Activated CD8-positive, alpha-beta memory T cell treated with anti-CD3 and anti-CD28 coated beads, Interleukin-2, amount 10 ng/mL, durations not matched to agents 7 days and 5 days (primary cell): ENCODE measurements at places on chromosomes 6 and 20.

GRCh38 chr20:35669681-35670080 is 5.0 kb upstream of the CPNE1 start:
- peak; percentile 25 for DNase-seq

- DNase-seq = no peak
These were observed 82.8 kb downstream of the COL9A1 start for GRCh38 chr6:70219943-70220613.

GRCh38 chr6:17015144-17015543 is 86.7 kb upstream of the STMND1 start:
- peak; percentile 55 for DNase-seq

GRCh38 chr20:60053125-60053817 is 95.0 kb downstream of the CDH26 start:
- no peak for DNase-seq

- DNase-seq = no peak
These were observed 176.2 kb upstream of the SASH1 start for GRCh38 chr6:148166339-148166968.

GRCh38 chr6:23783901-23784300 is 342.1 kb upstream of the NRSN1 start:
- no peak for DNase-seq

GRCh38 chr6:55499591-55499990 is 79.4 kb downstream of the HMGCLL1 start:
- DNase-seq = no peak

- no peak for DNase-seq
These were observed 54.2 kb downstream of the MAP3K5 start for GRCh38 chr6:136737871-136738691.

DNA sequence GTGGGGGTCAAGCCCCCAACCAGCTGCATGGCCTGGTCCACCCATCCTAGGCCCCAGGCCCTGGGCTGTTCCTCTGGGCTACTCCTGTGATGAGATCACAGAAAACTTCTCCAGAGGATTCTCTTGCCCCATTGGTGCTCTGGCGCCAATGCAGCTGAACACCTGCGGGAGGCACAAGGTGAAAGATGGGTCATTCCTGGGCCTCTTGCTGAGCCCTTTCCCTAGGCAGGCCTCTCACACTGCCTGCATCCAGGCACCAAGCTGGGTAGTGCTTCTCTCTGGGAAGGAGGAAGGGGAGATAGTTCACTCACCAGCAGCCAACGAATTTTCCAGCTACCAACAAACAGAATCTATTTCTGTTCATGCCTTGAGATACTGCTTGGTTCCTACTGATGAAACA is 142.1 kb downstream of the PXDC1 start:
- peak; percentile 35 for DNase-seq

DNA sequence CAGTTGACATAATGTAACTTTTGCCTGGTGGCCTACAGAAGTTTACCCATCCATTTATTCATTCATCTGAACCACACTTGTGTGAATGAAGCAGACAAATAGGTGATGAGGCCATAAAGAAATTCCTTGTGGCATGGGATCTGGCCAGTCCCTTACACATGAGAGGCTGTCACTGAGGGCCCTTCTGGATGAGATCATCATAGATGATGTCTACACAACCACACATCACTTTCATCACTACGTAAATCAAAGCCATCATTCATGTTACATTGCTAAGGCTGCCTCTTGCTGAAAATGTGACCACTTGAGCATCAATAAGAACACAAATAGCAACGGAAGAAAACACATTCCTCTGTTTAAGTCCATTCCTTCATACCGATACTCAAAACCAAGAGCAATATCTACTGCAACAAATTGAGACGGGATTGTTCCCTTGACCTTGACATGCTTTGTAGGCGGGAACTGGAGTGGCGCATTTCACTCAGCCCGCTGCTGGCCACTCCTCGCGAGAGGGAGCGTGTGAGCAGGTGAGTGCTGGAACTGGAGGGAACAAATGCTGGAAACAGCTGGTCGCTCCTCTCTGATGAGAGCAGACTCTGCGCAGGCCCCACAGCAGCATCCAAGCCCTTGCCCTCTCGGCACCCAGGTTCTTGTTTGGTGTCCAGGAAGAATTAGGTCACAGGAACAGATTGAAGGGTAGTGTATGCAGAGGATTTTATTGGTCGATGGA is 49.3 kb downstream of the FAM50B start:
- DNase-seq = no peak

DNA sequence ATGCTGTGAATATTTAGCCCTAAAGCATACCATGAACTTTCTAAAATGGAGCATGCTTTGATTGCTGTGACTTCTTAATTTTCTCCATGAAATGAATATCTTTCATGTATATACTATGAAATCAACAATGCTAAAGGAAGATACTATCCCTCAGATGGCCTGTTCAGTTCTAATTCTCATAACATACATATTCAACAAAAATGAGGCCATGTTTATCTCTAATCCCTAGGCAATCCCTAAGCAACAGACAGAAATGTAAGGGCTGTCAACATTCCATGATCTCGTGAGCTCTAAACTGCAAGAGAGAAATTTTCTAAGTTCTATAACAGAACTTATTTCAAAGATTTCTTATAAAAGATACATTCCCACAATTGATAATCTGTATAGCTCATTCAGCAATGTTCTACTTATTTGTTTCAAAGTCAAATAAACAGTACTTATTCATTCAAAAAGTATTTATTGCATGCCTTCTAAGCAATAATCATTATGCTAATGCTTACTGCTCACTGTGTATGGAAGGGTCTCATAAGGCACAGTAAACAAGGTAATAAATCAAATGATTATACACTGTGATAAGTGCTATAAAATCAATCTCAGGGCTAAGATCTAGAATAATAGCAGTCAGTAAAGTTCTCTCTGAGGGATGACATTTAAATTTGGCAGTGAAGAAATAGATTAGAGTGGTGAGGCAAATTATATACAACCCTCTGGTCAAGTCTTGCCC is 492.9 kb downstream of the PHF3 start:
- DNase-seq = no peak

DNA sequence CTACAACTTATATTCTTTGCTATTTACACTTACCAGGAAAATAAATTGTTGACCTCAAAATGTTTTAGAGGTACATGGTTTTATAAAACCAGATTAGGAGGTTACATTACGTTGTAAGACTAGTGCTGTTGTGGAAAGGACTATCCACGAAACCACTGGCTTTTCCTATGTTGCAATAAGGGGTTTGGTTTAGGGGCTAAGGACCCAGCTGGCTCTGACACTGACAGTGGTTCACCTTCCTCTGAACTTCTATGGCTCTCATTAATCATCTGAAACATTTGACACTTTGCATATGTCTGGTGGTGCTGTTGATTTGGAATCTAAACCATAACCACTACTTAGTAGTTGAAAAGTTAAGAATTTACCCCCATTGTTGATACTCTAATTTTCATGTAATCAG is 186.7 kb downstream of the NKAIN2 start:
- no peak for DNase-seq

- no peak for DNase-seq
These were observed 2.8 kb upstream of the NXT1 start for GRCh38 chr20:23347791-23348190.

- DNase-seq = no peak
These were observed 244.8 kb upstream of the FAM83B start for GRCh38 chr6:54601600-54602300.

DNA sequence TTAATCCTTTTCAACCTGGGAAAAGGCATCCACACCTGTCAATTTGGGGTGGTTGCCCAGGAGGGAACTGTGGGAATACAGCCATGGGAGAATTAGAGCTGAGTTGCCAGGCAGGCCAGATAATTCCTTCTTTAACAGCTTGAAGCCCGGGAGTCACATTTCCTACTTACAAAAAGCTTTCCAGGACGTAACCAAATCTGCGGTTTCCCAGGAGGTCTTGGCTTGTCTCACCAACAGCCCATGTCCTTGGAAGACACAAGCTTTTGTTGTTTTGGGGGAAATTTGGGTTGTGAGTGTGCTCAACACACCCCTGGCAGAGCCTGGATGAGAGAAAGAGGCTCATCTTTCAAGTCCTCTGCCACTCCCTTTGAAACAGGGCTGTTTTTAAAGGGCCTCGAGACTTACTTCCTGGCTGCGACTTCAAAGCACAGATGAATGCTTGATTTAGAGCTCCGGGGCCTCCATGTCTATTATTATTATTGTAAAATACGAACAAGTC is 465.9 kb upstream of the BTBD3 start:
- no peak for DNase-seq

- no peak for DNase-seq
These were observed 51.1 kb downstream of the L3MBTL3 start for GRCh38 chr6:130069485-130069884.
